ENCODE measurements at places on chromosomes 3 and 15.

DNA sequence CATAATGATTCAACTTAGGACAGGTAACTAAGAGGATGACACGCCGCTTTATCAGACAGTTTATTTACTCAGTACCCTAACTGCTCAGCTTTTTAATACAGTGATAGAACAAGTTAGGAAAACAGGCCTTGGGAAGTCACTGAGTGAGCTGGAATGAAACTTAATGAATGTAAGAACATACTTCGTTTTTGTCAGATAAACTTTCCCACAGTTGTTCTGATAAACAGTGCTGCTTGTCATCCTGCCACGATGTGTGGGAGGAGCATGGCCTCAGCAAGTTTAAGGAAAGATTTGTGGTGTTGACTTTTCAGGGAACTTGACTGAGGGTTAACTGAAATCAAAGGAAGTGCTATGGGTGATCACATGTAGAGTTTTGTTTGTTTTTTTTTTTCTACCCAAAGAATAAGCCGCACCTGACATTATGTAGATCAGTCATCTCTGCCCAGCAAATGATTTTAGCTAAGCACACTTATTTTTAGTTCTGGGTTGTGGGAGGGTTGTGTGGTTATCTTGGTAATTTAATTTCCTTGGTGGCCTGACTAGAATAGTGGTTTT lies 5.6 kb upstream of the P2RY14 start:
- no peak for DNase-seq

DNA sequence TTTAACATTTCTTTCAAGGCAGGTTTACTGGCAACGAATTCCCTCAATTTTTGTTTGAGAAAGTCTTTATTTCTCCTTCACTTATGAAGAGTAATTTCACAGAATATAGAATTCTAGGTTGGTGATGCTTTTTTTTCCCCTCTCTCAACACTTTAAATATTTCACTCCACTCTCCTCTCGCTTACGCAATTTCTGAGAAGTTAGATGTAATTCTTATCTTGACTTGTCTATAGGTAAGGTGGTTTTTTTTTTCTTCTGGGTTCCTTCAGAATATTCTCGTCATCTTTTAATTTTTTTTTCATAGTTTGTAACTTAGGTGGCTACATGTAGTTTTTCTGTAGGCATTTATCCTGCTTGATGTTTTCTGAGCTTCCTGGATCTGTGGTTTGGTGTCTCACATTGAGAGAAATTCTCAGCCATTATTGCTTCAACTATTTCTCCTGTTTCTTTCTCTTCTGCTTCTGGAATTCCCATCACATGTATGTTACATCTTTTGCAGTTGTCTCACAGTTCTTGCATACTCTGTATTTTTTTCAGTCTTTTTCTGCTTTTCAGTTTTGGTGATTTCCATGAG lies 189.4 kb upstream of the GOLGA6L4 start:
- no peak for DNase-seq

DNA sequence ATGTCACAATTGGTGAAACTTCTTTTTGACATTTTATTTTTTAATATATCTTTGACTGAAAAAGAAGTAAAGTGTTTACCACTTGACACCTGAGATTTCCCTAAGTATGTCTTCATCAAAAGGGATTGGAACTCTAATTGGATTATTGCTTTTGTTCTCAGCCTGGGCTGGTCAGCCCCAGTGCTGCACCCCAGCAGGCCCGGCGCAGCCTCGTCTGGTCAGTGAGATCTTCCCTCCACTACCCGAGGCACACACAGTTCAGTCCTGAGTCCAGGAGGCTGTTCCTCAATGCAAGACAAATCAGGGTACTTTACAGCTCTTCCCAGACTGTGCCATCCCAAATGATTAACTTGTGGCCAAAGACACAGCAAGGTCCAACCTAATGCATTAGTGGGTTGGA lies 146.9 kb upstream of the SEMA6D start:
- no peak for DNase-seq

- DNase-seq, result no peak
Observed at GRCh38 chr3:130582457-130583153, 65.6 kb downstream of the COL6A6 start.

- DNase-seq, result no peak
Observed at GRCh38 chr3:135503760-135504686, 461.5 kb upstream of the PPP2R3A start.
